ENCODE measurements at places on chromosomes 1 and 21.

DNA sequence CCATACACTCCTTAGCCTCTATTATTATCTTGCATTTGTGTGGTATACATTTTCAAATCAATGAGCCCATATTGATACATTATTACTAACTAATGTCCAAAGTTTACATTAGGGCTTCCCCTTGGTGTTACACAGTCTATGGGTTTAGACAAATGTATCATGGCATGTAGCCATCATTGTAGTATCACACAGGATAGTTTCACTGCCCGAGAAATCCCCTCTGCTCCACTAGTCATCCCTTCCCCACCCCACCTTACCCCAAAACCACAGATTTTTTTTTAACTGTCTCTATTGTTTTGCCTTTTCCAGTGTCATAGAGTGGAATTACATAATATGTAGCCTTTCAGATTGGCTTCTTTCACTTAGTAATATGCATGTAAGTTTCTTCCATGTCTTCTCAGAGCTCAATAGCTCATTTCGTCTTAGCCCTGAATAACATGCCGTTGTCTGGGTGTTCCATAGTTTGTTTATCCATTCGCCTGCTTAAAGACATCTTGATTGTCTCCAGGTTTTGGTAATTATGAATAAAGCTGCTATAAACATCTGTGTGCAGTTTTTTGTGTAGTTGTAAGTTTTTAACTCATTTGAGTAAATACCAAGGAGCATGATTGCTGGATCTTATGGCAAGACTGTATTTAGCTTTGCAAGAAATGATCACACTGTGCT lies 86.4 kb upstream of the LYST start:
- DNase-seq, result no peak

DNA sequence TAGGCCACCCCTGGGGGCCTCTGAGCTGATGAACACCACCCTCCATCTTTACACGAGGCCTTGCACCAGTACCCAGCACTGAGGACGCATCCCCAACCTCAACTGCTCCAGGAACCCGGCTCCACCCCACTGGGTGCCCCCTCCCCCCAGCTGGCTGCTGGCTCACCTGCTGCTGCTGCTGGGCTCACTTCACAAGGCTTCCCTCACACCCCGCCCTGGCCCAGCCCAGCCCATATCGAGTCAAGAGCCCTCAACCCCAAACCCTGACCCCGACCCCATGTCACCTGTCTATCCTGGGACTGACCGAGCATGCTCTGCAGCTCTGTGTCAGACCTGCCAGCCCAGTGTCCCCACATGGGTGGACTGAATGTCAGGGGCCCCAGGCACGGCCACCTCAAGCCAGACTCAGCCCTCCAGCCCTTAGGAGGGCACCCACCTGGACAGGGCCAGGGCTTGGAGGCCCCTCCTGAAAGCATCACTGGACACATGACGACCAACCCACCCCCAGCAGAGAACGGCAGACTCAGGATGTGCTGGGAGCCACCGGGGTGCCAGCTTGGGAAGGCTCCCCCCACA lies 21.4 kb downstream of the WNT9A start:
- DNase-seq, result no peak

- no peak for DNase-seq
Measured at GRCh38 chr1:213998785-213999184, 11.0 kb downstream of the PROX1 start.

- no peak for DNase-seq
Measured at GRCh38 chr1:33792651-33793050, 71.2 kb upstream of the HMGB4 start.

- no peak for DNase-seq
Measured at GRCh38 chr1:9247894-9248293, 13.3 kb downstream of the H6PD start.

GRCh38 chr1:30526652-30527345 lies 196.6 kb downstream of the MATN1 start:
- DNase-seq, result no peak

DNA sequence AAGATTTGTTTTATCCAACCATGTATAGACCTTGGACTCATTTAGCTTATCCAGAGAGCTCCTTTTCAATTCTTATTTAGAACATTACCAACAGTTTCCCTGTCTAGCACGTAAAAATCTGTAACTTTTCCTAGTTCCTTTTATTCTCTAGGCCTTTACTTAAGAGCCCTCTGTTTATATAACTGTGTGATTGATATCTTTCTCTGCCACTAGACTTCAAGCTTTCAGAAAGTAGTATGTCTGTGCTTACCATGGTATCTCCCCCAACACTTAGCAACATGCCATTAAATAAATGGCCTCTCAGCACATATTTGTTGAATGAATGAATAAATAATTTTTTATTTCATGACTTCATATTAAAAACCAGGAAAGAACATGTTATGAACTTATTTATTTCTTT lies 209.4 kb downstream of the PTPRC start:
- DNase-seq, result no peak

DNA sequence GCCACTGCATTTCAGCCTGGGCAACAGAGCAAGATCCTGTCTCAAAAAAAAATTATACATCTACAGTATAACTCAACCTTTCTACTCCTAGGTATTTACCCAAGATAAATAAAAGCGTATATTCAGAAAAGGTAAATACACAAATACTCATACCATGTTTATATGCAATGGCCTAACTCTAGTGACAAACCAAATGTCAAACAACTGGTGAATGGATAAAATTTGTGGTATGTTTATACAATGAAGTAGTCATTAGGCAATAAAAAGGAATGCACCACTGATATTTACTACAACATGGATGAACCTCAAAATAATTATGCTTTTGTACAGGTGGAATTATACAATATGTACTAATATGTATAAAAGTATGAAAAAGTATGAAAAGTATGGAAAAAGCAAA lies 174.2 kb upstream of the GORAB start:
- DNase-seq, result no peak

DNA sequence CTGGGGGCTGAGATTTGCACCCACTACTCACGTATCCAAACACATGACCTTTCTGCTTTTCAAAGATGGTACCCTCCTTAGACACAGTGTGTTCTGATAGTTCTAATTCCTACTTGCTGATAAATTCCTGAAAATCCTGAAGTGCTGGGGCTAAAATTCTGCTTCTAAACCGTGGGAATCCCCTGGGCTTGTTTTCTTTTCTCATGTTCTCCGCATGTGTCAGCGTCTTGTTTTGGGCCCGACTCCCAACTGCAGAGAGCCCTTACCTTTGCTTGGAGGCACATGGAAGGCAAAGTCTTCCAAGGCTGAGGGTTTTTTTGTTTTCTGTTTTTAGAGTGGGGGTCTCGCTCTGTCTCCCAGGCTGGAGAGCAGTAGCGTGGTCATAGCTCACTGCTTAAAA lies 27.2 kb downstream of the PSMG1 start:
- no peak for DNase-seq

GRCh38 chr1:96487971-96488370 lies 233.6 kb upstream of the PTBP2 start:
- DNase-seq, result no peak

DNA sequence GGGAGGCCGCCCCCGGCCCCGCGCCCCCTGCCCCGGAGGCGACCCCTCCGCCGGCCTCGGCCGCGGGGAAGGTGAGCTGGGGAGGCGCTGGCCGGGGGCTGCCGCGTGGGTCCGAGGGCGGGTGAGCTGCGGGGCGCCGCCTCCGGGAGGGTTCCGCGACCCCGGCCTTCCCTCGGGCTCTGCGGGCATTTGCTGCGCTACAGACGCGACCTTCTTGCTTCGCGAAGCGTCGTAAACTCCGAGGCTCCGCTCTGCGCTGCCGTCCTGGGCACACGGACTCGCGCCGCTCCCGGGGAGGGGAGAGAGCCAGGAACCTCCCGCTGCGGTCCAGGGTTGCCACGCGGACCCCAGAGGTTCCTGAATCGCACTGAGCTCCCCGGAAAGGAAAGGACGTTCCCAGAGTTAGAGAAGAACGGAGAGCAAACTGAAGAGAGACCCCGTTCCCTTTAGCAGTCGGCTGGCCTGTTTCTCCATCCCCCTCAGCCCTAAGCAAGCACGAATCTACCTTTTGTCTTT lies 345 bp downstream of the SLX9 start:
- no peak for DNase-seq

- DNase-seq, result no peak
Measured at GRCh38 chr1:199173356-199173755, 534.5 kb downstream of the PTPRC start.

DNA sequence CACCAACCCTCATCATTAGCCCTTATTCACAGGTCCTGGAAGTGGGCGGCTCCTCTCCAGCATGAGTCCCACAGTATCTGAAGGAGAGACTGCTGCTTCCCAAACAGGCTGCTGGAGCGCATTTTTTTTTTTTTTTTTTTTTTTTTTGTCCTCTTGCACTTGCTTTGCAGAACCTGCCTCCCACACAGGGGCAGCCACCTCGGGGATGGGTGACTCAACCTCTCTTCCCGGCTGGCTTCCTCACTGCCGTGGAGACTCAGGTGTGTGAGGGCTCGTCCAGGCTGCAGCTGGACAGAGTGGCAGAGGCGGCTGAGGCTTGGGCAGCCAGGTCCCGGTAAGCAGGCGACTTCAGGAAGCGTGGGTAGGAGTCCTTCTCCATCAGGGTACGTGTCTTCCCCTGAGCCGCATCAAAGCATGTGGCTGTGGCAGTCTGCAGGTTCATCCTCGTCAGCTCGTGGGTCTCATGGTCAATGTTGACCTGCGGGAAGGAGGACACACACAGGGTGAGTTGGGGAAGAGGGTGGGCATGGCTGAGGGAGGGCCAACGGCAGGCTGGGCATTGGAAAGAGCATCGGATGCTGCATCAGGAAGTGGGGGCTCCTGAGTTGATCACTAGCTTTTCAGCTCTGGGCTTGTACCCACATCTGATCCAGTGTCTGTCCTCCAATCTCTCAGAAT lies 4.0 kb downstream of the RGS16 start:
- DNase-seq, result no peak

- DNase-seq, result no peak
Measured at GRCh38 chr1:3993619-3994375, 93.7 kb upstream of the C1orf174 start.

DNA sequence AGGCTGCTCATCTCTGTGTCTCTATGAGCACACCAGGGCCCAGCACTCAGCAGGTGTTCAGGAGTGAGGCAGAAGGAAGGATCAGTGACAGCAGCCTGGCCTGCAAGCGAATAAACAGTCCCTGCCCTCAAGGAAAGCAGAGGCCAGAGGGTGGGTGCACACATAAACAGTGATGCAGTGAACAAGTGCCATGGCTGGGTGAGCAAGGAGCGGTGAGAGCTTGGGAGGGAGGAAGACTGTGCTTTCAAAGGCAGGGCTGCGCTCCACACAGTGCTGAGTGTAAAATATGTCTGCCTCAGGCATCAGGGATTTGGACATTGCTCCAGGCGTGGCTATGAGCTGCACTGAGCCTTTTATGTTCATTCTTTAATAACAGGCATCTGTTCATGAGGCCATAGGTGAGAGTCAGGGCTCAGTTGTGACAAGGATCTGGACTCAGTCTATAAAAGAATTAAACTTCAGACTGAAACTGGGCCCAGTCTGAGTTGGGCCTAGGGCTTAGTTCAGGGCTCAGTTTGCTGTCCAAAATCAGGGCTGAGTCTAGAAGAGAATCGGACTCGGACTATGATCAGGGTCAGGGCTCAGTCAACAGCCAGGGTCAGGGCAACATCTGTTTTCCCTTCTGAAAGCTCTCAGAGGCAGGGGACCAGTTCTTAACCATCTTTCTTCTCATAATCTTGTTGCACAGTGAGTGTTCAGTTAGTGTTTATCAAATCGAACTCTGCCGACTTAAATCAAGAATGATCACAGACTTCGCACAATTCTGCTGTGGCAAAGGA lies 213.7 kb downstream of the FOXD2 start:
- DNase-seq, result no peak

DNA sequence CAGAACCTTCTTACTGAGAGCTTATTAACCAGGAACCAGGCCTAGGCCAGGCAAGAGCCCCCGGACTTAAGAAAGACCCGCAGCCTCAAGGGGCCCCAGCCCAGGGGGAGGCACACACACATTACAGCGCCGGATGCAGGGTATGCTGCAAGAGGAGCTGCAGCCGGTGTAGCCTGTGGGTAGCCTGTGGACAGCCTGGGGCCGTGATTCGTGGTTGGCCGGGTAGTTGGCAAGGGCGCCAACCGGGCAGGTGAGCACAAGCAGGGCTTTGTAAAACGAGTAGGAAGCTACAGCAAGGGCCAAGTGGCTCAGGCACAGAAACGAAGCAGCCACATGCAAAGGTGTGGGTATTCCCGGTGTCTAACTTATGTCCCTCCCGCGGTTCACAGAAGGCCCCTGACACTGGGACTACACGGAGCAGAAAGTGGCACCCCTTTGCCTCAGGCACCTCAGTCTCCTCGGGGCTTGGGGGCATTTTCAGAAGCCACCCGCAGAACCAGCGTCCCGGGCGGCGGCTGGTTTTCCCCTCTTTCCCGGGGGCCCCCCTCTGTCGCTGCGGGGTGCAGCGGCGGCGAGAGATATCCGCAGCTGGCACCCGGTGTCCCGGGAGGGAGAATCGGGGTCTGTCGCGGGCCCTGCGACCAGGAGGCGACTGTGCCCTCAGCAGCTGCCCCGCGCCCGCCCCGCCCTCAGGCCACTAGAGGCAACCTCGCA lies 40.8 kb downstream of the KIAA1614 start:
- DNase-seq, result peak; percentile 67

DNA sequence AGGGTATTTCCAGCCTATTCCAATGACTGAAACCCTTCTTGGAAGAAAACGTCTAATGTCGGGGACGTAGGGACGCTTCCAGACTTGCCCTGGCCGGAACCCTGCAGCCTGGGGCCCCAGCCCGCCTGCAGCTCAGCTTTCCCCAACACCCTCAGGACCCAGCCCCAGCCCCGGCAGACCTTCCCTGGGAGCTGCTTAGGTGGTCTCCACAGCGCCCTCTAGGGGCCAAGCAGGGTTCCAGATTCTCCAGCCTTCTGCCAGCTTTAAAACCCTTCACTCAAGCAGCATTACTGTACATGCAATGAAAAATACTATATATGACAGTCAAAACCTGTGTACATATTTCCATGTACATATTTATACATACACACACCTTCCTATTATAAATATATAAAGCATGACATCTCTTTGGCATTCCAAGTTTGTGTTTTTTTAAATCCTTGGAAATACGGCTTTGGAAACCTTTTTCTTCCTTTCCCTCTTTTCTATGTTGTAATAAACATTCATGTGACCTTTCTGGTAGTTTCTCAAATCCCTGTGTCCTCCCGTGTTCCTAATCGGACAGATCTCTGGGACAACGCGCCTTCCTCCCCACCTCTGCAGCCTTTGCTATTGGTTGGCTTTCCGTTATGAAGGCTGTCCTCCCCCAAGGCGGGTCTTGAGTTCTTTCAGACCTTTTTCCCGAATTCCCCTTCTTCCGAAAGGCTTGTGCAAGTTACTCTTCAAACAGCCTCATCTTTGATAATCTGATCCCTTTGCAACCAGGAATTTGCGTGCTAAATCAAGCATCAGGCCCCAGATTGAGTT lies 60.3 kb downstream of the STUM start:
- DNase-seq, result peak; percentile 66

GRCh38 chr1:91798740-91799139 lies 87.2 kb downstream of the TGFBR3 start:
- no peak for DNase-seq

Data from RWPE1 (cell line).